ENCODE measurements at places on chromosomes 2 and 18. TPM values are rescaled to one million over a fixed set of nuclear protein-coding genes. Genes with fewer than 3 reads are reported as not detected.

Gene BOLL
- not detected for total RNA-seq

Gene MC5R
- total RNA-seq: not detected

Gene CCDC141
- total RNA-seq: 2.1 TPM

- H3K4me1 ChIP-seq: no peaks in the 10 kb centered on the region
- H3K27ac ChIP-seq: no peak overlapping the region
- no peak overlapping the region for H3K4me3 ChIP-seq
These were observed 1.8 kb downstream of the PRKCE start for GRCh38 chr2:45653122-45653913.

DNA sequence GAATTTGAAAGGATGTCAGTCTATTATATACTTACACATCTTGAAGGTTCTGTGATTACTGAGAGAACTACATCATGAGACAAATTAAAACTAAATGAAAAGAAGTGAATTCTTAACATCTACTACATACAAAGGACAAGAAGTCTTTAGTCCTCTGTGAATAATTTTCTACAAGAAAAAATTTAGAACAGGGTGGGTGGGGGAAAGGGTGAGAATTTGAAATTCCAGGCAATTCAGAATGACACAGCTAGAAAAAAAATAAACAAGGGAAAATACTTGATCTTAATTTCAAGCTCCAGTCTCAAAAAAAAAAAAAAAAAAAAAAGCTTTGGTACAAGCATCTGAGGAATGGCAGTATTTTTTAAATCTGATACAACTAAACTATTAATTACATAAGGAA, 15.5 kb downstream of the CUL3 start:
- no peaks in the 10 kb centered on the region for H3K27me3 ChIP-seq
- DNase-seq: no peak

DNA sequence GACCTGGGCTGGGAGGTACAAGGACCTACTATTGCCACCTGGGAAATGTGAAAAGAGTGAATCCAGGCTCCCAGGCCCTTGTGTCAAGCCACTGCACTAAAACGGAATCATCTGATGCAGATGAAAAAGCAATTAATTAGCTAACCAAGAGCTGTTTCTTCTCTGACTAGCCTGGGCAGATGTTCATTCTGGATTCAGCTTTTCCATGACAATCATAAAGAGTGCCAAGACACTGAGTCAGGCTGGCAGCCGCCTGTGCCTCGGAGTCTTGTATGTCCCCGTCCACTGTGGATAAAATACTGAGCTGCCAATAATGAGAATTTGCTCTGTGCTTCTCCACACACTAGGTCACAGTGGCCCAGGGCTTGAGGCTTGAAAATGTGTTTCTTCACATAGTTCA, 21.7 kb upstream of the LCLAT1 start:
- no peak overlapping the region for H3K27ac ChIP-seq
- no peaks in the 10 kb centered on the region for H3K36me3 ChIP-seq
- no peak for DNase-seq
- no peaks in the 10 kb centered on the region for H3K27me3 ChIP-seq
- peaks cover 72% of the 10 kb centered on the region for H3K4me1 ChIP-seq
